ENCODE measurements at places on chromosomes 11 and 22.

- DNase-seq: no peak
Observed at GRCh38 chr11:63289658-63290057, 46.3 kb upstream of the SLC22A25 start.

- DNase-seq: no peak
Observed at GRCh38 chr11:82747471-82747870, 13.8 kb upstream of the FAM181B start.

GRCh38 chr22:38864361-38865191 lies 7.4 kb downstream of the CBX6 start:
- no peak for DNase-seq

DNA sequence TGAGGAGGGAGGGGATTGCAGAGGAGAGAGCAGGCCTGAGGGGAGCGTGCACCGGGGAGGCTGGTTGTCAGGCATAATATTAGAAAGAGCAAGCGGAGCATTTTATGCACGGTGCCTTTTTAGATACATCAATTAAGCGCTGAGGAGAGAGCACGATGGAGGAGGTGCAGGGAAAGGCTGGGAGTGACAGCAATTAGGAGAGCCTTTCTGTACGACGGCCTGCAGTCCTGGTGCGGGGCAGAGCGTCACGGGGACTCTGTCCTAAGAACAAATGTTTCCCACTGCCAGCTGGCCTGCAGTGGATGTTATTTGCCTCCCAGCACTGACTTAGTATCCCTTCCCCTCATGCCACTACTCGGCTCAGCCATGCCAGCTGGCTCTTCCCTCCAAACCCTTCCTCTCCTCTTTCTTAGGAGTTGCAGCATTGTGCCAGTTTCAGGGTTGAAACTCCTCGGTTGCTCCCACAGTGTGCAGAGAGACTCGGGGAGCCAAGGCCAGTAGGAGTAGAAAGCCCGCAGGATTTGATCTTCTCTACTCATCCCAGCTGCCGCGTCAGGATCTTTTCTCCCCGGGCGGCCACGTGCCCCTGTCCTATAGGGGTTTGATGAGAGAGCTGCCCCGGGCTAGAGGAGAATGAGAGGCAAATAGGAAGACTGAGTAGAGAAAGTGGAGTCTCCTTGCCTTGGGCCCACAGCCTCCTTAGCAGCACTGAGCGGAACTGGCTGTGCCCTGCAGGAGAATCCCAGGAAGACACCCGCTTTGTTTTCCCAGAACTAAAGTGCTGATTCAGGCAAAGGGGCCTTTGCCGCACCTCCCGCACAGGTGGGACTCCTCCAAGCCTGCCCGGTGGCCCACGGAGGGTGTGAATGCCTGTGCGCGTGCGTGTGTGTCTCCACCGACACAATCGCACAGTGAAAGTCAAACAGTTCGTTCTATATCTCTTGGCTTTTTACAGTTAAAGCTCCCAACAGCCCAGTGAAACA lies 875.3 kb downstream of the NTM start:
- no peak for DNase-seq

- DNase-seq: peak; percentile 69
Observed at GRCh38 chr11:62593434-62594044, 2.2 kb upstream of the TUT1 start.

- no peak for DNase-seq
Observed at GRCh38 chr11:61531044-61531443, 22.5 kb downstream of the LRRC10B start.

DNA sequence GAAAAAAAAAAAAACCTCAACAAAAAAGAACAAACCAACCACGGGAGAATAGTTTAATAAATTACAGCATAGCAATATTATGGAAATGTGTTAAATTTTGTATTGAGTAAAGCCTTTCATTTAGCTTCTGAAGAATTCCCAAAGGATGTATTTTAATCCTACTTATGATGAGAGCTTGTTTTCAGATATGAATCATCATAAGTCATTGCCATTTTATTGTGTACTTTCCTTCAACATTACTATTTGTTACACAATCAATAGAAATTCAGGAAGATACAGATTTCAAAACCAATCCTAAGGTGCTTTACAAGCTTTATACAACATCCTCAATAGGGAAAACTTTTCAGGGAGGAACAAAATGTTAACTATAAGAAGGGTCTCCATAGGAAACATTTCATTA lies 200.6 kb upstream of the CTSC start:
- DNase-seq: no peak

DNA sequence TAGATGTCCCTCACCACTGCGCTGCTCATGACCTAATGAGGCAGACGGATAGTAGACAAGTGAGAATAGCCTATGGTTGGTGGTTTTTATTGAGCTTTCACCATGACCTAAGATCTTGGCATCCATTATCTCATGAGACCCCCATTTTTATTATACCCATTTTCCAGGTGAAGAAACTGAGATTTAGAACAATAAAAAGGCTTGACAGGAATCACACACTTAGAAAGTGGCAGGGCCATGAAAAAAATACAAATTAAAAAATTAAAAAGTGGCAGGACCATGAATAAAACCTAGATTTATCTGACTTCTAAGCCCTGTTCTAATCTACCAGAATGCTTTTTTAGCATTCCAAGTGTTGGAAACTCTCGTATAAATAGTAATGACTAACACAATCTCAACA lies 1.1 kb downstream of the LRRC55 start:
- DNase-seq: no peak

DNA sequence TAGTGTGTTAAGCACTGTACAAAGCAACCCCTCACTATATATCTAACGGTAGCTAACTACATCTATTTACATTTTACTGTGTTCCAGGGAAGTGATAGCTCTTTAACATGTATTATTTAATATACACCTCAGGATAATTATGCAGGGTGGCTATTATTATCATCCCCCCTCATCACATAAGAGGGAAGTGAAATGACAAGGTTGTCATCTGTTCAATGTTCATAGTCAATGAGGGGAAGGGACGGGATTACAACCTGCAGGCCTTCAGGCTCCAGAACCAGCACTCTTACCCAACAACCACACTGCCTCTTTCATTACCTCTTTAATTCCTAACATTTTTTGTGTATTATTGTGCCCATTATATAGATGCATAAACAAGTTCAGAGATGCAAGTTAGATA lies 238.7 kb upstream of the ANO3 start:
- no peak for DNase-seq

DNA sequence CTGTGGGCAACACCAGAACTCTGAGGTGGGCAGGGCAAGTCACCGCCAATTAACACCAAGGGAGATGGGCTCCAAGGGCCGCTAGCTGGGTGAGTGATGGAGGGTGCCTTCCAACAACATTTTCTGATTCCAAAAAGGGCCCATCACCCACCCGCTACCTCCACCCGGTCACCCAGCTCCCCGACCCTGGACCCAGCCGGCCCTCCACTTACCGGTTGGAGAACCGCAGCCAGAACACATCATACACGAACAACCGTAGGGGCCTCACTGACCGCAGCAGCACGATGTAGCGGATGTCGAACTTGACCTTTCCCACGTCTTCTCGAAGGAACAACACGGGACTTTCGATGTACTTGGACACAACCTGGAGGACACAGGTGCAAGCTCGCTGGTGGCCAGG lies 14.7 kb downstream of the TTLL12 start:
- DNase-seq: no peak

DNA sequence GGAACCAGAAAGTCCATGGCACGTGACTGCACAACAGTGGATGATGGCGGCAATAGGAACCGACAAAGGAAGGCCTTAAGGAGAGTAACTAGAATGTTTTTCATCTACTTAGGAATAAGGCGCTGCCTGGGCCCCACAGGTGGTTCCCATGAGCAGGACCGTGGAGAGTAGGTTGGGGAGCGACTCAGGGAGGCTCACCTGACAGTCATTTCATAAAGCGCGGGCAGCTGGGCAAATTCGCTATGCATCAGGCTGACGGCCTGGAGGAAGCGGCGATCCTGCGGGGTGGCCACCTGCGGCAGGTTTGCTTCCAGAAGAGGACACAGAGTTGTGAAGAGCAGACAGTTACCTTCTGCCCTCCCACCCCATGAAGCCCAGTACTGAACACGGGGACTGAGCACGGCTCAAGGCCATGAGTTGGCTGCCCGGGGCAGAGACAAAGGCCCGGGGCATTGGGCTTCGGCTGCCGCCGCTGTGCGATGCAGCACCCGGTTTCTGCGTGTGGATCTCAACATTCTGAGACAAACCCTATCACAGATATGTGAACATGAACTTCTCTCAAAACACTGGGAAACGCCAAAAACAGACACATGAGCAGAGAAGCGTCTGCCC lies 25.8 kb downstream of the HPS4 start:
- no peak for DNase-seq

GRCh38 chr11:38582756-38583155 lies 1984.7 kb upstream of the RAG2 start:
- DNase-seq: no peak

DNA sequence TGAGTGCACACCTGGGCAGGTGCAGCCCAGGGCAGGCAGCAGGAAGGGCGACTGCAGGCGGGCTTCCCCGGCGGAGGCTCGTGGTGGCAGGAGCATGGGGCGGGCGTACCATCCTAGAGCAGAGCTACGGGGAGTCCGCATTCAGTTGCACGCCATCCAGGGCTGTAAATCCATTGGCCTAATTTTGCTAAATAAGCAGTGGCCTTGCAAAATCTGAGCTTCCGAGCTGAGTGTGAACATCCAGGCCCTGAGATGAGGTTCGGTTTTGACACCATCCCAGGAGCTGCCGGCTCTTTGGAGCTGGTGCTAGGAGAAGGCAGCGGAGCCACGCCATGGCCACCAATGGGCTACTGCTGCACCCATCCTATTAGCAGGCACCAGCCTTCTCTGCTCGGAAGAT lies 664.8 kb downstream of the BRD1 start:
- no peak for DNase-seq

- DNase-seq: no peak
Observed at GRCh38 chr22:32378707-32379272, 21.1 kb downstream of the RFPL3 start.

DNA sequence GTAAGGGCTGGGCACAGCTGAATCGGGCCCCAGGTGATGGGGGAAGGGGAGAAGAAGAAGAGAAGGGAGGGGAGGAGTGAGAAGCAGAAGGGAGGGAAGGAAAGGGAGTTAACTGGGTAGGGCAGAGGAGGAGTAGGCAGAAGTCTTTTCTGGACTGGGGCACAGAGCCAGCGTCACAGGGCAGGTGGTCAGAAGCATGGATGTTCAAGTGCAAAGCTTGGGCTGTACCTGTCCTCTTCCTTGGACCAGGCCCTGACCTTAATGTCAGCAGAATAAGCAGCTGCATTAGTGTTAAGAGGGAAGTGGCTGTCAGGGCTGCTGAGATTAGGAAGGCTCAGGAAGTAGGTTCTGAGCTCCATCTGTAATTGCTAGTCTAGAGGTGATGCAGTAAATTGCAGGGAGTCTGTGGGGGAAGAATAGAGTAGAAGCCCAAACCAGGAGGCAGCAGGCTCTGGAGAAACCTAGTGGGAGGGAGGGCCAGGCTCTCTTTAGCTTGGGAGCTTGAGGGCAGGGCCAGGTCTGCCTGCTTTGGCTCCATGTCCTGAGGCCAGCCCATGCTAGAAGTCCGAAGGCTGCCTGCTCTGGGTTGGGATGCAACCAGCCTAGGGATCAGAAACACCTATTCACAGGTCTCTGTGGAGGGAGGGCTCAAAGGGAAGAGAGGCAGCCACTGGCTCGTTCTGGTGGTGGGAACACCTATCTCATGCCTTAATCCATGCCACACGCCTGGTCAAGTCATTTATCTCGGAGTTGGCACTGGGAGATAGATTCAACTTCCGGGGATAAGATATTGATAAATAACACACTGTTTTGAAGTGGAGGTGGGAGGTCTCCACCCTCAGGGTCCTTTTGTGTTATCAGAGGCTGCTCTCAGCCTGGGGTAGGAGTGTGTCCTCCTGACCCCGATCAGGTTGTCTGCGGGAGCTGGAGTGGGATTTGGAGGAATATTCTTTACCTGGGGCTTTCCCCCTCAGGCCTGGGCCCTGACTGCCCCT lies 1.7 kb upstream of the UCP3 start:
- no peak for DNase-seq

DNA sequence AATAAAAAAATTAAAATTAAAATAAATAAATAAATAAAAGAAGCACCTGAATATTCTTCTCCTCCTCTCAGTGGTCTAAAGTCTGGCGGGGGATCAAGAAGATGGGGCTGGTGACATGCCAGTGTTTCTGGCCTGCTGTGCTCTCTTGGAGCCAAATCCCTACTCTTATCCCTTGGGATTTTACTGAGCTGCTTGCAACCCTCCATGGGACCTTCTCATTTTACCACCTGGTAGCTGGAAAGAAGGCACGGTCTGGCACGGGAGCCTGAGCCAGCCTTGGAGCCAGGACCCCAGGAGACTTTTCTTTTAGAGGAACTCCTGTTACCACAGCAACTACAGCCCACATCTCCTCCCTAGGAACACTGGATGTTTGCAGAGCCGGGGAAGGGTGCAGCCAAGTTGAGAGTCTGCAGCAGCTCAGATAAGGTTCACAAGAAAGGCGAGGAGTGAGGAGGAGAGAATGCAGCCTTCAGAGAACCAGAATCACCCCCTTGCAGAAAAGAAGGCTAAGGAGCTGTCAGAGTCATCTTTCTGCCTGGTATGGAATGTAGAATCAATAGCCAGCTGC lies 21.4 kb downstream of the CD6 start:
- no peak for DNase-seq

- DNase-seq: no peak
Observed at GRCh38 chr11:95365348-95365747, 134.3 kb upstream of the SESN3 start.

All from T-helper 9 cell (primary cell).